ENCODE measurements at places on chromosomes 5 and 9.

DNA sequence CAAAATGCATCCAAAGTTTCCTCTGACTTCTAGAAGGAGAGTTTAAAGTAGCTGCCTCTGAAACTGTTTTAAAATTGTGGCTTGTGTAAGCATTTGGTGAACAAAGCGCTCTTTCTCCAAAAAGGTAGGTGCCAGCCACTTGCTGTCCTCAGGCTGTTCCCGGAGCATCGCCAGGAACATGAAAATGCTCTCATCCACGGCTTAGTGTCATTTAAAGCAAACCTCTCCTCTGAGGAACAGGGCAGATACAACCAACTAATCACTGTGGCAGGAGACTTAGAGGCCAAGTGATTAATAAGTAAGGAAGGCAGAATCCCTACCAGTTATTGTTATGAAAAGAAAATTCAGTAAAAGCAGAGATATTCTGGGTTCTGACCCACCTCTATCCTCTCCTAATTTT lies 165.6 kb downstream of the DCP2 start:
- no peak for DNase-seq

DNA sequence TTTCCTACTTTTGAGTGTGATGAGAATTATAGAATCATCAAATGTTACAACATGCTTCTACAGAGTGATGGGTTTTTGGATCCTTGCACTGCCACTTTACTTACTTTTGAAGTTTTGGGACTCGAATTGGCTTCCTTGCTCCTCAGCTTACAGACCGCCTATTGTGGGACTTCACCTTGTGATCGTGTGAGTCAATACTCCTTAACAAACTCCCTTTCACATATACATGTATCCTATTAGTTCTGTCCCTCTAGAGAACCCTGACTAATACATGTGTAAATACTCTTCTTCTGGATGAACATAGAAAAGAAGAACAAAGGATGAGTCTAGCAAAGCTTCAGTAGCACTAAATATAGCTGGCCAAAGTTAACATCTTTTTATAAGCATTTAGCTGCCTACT lies 98.7 kb upstream of the PDE4D start:
- no peak for DNase-seq

DNA sequence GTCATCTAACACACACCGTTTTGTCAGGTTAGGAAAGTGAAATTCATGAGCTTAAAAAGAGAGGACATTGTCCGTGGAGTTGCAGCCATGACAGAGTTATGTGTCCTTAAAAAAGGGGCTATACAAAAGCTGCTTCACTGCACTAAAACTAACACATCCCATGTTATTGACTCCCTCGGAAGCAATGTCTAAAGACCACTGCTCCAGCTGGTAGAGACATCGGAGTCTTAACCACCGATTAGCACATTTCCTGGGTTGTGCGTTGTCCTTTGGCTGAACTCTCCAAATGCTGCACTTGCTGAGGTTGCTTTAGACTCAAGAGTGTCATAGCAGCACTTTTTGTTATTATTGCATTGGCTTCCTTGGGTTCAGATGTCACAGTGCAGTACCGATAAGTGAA lies 128.3 kb upstream of the C9orf72 start:
- DNase-seq: no peak

- peak; percentile 51 for DNase-seq
Measured at GRCh38 chr5:138654281-138654867, 79.2 kb upstream of the HSPA9 start.

GRCh38 chr9:72589667-72590521 lies 68.5 kb downstream of the TMC1 start:
- no peak for DNase-seq

GRCh38 chr9:20340511-20340861 lies 281.8 kb downstream of the MLLT3 start:
- DNase-seq: no peak

- DNase-seq: no peak
Measured at GRCh38 chr9:135776893-135777622, 75.1 kb downstream of the KCNT1 start.

DNA sequence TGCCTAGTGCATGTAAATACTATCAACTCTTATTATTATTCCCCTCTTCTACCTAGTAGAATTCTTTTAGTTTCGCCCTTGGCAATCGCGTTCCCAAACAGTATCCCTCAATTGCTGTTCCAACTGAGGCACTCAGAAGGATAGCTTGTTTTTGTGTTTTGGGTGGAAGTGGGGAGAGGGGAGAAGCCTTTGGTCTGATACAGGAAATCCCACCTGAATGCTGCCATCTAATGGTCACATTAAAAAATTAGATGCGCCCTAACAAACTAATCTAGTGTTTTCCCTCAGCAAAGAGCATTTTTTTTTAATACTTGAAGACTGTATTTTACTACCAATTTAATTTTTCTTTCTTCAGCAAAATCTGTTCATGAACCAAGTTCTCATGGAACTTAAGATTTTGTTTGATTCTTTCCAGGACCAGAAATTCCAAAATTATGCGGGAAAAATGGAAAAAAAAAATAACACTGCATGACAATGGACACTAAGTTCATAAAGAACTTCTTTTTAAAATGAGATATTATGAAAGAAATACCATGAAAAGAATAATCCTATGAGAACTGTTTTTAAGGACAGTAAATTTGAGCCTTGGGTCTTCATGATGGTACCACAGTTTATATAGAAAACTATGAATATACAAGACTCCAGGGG lies 22.2 kb upstream of the GLDC start:
- DNase-seq: peak; percentile 12

DNA sequence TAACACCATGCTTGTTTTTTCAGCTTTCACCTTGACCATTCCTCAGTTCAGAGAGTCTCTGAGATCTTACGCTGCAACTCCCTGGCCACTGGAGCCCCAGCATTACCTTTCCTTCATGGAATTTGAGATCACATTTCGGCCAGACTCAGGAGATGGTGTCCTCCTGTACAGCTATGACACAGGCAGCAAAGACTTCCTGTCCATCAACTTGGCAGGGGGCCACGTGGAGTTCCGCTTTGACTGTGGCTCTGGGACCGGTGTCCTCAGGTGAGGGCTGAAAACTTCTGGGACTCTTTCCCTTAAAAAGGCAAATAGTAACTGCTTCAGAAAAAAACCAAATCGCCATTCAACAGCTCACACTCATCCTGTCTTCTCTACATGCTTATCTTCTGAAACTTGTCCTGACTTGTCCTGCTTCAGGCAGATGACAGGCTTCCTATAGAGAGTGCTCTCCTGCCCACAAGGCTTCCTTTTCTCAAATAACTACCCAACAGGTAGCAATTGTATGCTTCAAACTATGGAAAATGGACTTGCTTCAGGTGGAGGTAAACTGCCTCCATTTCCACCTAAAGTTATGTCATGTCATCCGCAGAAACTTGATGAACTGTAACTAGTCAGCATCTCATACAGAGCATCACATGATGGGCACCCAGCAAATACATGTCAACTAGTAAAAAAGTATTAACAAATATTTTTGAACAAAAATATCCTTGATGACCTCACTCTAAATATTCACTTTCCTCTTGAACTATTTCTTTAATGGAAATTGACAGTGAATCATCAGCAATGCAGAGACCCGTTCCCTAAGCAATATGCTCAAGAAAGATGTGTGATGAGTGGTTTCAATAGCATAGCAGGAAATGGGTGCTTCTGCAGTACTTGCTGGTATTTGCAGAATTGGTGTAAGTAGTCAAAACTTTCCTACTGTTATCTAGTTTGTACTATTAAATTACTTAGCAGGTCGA lies 129.2 kb downstream of the LIFR start:
- peak; percentile 53 for DNase-seq

DNA sequence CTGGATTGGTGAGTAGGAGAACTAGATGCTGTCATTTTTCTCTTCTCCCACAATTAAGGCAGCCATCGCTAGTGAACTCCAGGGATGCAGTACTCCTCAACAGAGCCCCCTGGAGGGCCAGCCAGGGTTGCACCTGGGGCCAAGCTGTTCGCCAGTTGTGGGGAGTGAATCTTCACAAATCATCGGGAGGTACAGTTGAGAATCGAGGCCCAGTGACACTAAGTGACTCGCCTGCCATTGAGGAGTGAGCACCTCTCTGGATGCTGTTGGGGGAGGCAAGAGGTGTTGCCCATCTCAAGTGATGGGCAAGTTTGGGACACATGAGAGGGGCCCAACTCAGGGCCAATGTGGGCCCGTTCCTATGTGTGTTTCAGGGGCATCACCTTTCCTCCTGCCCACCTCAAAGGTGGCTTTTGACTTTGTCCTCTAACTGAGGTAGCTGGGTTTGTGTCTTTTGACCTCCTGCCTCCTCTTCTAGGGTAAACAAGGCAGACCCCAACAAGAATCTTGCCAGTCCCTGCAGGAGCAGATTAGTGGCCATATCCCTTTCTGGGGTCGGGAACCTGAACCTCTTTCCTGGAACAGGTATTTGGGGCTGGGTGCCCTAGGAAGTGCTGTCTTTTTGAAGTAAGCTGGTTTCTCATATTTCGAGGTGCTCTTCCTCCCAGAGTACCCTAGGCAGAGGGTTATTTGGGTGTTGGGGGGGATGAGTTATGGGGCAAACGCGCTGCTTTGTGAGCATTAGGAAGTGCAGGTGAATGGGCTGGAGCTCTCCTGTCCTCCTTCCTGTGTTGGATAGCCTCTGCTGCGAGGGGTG lies 181.2 kb downstream of the MACROH2A1 start:
- no peak for DNase-seq

DNA sequence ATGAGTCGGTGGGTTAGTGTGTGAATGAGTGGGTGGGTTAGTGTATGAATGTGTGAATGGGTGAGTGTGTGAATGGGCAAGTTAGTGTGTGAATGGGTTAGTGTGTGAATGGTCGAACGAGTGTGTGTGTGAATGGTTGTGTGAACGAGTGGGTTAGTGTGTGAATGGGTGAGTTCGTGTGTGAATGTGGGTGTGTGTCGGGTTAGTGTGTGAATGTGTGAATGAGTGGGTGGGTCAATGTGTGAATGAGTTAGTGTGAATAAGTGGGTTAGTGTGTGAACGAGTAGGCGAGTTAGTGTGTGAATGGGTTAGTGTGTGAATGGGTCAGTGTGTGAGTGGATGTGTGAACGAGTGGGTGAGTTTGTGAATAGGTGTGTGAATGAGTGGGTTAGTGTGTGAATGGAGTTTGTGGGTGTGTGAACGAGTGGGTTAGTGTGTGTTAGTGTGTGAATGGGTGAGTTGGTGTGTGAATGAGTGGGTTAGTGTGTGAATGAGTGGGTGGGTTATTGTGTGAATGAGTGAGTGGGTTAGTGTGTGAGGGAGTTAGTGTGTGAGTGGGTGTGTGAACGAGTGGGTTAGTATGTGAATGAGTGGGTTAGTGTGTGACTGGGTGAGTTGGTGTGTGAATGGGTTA lies 38.8 kb downstream of the NKD2 start:
- no peak for DNase-seq

GRCh38 chr5:106677057-106677456 lies 993.7 kb downstream of the EFNA5 start:
- no peak for DNase-seq
